ENCODE measurements at places on chromosomes 4 and X. TPM values are rescaled to one million over a fixed set of nuclear protein-coding genes. Genes with fewer than 3 reads are reported as not detected.
A peak's percentile ranks its signal among the peaks of the same experiment; 100 is the strongest.

- H3K4me1 ChIP-seq = peaks cover 8% of the 10 kb centered on the region
- peak overlapping the region; percentile 77 for H3K4me3 ChIP-seq
- H3K27ac ChIP-seq = no peak overlapping the region
- peaks cover 30% of the 10 kb centered on the region for H3K27me3 ChIP-seq
- DNase-seq = peak; percentile 59
- no peaks in the 10 kb centered on the region for H3K36me3 ChIP-seq
These were observed 688 bp upstream of the EVC start for GRCh38 chr4:5710065-5710960.

GRCh38 chr4:73919691-73920090 lies 50.5 kb downstream of the CXCL1 start:
- no peak overlapping the region for H3K4me3 ChIP-seq
- no peaks in the 10 kb centered on the region for H3K4me1 ChIP-seq
- no peaks in the 10 kb centered on the region for H3K27me3 ChIP-seq
- no peak overlapping the region for H3K27ac ChIP-seq

DNA sequence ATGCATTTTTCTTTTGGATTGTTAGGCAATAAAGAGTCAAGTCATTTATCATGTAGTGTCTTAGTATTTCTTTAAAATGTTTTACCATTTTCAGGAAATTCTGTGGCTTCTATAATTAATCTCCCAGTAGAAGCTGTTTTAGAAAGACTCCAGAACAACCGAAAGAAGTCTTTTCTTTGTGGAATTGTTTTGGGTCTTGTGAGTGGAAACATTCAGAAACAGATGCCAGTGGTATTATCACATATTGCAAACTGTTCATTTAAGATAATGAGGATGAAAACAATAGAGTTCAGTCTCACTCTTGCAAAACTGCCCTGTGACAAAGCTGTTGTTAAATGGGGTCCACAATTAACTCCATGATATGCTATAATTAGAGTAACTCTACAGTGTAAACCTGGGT lies 211.2 kb upstream of the KIT start:
- H3K27me3 ChIP-seq = no peaks in the 10 kb centered on the region
- no peaks in the 10 kb centered on the region for H3K36me3 ChIP-seq
- H3K4me3 ChIP-seq = no peak overlapping the region
- no peak for DNase-seq

The SPANXN3 gene
- total RNA-seq = not detected

All from GM23338 (cell line).